HFFc6 (cell line): ENCODE measurements at places on chromosomes 1 and 21. TPM values are rescaled to one million over a fixed set of nuclear protein-coding genes. Genes with fewer than 3 reads are reported as not detected.

LGR6 gene
- not detected in 3 replicates for total RNA-seq

DVL1 gene
- 74.6 to 97.7 TPM (median 74.8 TPM) in 3 replicates for total RNA-seq

DDR2 gene
- 154 and 183 TPM in 2 replicates for total RNA-seq

TNFRSF25 gene
- 2.0 to 3.6 TPM (median 3.2 TPM) in 3 replicates for total RNA-seq

MARCKSL1 gene
- 6.5 to 12.9 TPM (median 9.5 TPM) in 3 replicates for total RNA-seq

BNIPL gene
- 0.09 to 0.48 TPM (median 0.22 TPM) in 3 replicates for total RNA-seq

LRP8 gene
- total RNA-seq = 9.3 and 12.0 TPM in 2 replicates

DNA sequence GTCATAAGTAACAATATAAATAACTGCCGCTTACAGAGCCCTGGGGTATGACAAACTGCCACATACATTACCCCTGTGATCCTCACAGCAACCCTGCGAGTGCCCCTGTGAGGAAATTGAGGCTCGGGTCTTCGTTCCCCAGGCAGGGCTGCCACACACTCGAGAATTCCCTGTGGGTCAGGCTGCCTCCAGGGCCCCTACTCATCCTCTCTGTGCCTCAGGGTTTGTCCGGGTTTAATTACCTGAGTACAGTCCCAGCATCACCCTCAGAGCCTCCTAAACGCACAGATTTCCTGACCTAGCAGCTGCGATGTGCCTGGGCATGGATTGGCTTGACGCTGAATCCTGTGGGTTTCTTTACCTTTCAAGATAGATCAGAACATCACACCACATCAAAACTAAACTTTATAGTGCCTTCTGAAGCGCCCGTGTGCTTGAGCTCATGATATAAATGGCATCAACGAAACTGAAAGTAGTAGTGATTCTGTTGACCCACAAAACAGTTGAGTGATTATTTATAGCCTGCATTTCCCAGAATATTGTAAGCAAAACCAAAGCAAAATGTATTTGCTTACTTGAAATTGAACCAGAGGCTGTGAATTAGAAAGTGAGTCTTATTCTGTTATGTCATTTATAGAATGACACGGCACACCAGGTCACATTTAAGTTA, 14.0 kb downstream of the SLC37A1 start:
- no peaks in the 10 kb centered on the region for H3K36me3 ChIP-seq
- DNase-seq = no peak
- H3K4me1 ChIP-seq = no peaks in the 10 kb centered on the region

- no peak overlapping the region for H3K4me3 ChIP-seq
- H3K27ac ChIP-seq = no peak overlapping the region
- DNase-seq = no peak
- peaks cover 13% of the 10 kb centered on the region for H3K36me3 ChIP-seq
- H3K27me3 ChIP-seq = no peaks in the 10 kb centered on the region; the same call in 1 of the 2 replicates
Measured at GRCh38 chr1:45568421-45568820, 15.4 kb upstream of the NASP start.

- H3K4me3 ChIP-seq = no peak overlapping the region
- DNase-seq = no peak
- peaks cover 5% of the 10 kb centered on the region for H3K27me3 ChIP-seq
- peaks cover 6% of the 10 kb centered on the region; the same call in 1 of the 2 replicates for H3K36me3 ChIP-seq
- no peaks in the 10 kb centered on the region for H3K4me1 ChIP-seq
- H3K27ac ChIP-seq = no peak overlapping the region
Measured at GRCh38 chr1:3133686-3134085, 64.7 kb downstream of the PRDM16 start.

GRCh38 chr1:185317886-185318310, 855 bp upstream of the IVNS1ABP start:
- peaks cover 12% of the 10 kb centered on the region; the same call in 1 of the 2 replicates for H3K36me3 ChIP-seq
- H3K4me1 ChIP-seq = peaks cover 52% of the 10 kb centered on the region
- peak; percentile 5 for DNase-seq
- peak overlapping the region; percentile 97 for H3K4me3 ChIP-seq
- peak overlapping the region; percentile 93 for H3K27ac ChIP-seq

DNA sequence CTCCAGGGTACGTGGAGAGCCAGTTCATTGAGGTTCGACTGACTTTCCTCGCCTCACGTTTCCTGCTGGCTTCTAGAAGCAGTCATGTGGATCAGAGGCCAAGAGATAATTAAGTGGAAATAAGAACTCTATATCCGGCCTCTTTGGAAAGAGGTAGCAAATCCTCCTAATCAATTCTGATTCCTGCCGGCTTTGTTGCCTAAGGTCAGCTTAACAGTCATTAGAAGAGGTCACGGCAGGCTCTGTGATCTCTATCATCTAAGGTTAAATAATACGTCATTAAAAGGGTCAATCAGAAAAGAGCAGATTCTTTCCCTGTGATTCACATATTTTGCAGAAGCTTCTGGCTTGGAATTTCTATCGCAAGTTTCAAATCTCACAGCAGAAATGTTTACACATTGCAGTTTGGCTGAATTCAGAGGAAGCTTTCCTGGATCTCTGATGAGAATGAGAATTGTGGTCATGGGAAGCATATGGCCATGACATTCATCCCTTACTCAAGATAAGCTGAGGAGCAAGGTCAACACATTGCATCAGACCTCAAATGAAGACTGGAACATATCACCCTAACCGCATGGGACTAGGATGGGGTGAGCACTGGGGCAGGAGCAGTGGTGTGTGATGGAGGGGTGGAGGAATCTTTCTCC, 189.4 kb downstream of the PBX1 start:
- H3K27ac ChIP-seq = peak overlapping the region; percentile 94
- H3K4me1 ChIP-seq = peaks cover 70% of the 10 kb centered on the region
- peak; percentile 87 for DNase-seq
- peak overlapping the region; percentile 70 for H3K4me3 ChIP-seq

DNA sequence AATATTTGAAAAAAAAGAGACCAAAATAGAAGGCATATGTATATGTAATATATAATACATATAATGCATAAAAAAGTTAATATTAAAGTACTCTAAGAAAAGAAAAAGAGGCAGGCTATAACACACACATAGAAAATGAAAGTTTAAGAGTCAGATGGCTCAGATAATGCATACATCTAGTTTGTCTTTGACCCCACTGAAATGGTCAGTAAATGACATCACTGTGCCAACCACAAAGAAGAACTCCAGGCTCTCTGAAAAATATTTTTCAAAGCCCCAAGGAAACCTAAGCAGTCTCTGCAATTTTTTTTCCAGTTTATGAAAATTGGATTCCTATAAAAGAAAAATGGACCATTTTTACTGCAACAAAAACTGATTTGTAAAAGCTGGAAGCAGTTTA, 55.4 kb upstream of the SCYL3 start:
- H3K27ac ChIP-seq = no peak overlapping the region
- H3K36me3 ChIP-seq = no peaks in the 10 kb centered on the region; the same call in 1 of the 2 replicates
- no peaks in the 10 kb centered on the region for H3K27me3 ChIP-seq
- H3K4me3 ChIP-seq = no peak overlapping the region
- peaks cover 6% of the 10 kb centered on the region for H3K4me1 ChIP-seq
- DNase-seq = peak; percentile 8

- peaks cover 5% of the 10 kb centered on the region for H3K36me3 ChIP-seq
- H3K4me1 ChIP-seq = peaks cover 4% of the 10 kb centered on the region
- H3K27me3 ChIP-seq = no peaks in the 10 kb centered on the region; the same call in 1 of the 2 replicates
Measured at GRCh38 chr1:160243767-160244166, 18.6 kb downstream of the DCAF8 start.

GRCh38 chr1:153919876-153920852, 2.6 kb downstream of the GATAD2B start:
- H3K4me1 ChIP-seq = peaks cover 37% of the 10 kb centered on the region
- H3K27me3 ChIP-seq = no peaks in the 10 kb centered on the region; the same call in 1 of the 2 replicates
- no peaks in the 10 kb centered on the region for H3K36me3 ChIP-seq
- peak; percentile 36 for DNase-seq

GRCh38 chr1:201999625-202000238, 10.7 kb upstream of the ELF3 start:
- no peaks in the 10 kb centered on the region; the same call in 1 of the 2 replicates for H3K27me3 ChIP-seq
- H3K4me1 ChIP-seq = no peaks in the 10 kb centered on the region
- no peak overlapping the region; the same call in 1 of the 2 replicates for H3K27ac ChIP-seq
- H3K4me3 ChIP-seq = no peak overlapping the region

- H3K27ac ChIP-seq = peak within 1 kb of the TSS; percentile 73
- no peaks in the 10 kb centered on the region for H3K27me3 ChIP-seq
- peak within 1 kb of the TSS; percentile 86 for H3K4me3 ChIP-seq
- H3K4me1 ChIP-seq = no peaks in the 10 kb centered on the region
Measured at GRCh38 chr1:966135-966703, at the start of gene PLEKHN1. Gene PLEKHN1 (plus strand): TSS chr1:966482. CDS start chr1:966532, 50 bp downstream.

GRCh38 chr1:236484310-236484971, 39.3 kb upstream of the LGALS8 start:
- no peak for DNase-seq
- H3K27me3 ChIP-seq = no peaks in the 10 kb centered on the region; the same call in 1 of the 2 replicates
- no peaks in the 10 kb centered on the region for H3K4me1 ChIP-seq
- H3K4me3 ChIP-seq = no peak overlapping the region

DNA sequence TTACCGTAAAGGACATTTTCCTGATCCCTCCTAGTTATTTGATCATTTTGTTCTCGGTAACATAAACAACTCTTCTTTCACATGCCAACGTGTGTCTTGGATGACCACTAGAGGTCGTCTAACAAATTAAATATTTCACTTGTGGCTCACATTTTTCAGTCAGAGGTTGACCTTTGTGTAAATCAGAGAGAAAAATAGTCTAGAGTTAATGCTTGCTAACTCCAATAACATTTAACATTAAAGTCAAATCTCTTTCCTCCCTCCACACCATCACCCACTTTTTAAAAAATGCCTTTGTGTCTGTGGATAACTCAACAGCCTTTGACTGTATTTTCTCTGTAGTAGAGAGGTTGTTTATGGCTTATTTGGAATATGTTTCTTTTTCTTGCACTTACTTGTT, 220.5 kb upstream of the B3GALT2 start:
- H3K27me3 ChIP-seq = no peaks in the 10 kb centered on the region; the same call in 1 of the 2 replicates
- H3K4me1 ChIP-seq = peaks cover 34% of the 10 kb centered on the region
- DNase-seq = peak; percentile 71
- H3K36me3 ChIP-seq = no peaks in the 10 kb centered on the region
- no peak overlapping the region for H3K27ac ChIP-seq

GRCh38 chr21:36415375-36415774, 30.2 kb downstream of the CHAF1B start:
- H3K27ac ChIP-seq = no peak overlapping the region
- peaks cover 8% of the 10 kb centered on the region; the same call in 1 of the 2 replicates for H3K4me1 ChIP-seq
- H3K4me3 ChIP-seq = no peak overlapping the region
- peaks cover 1% of the 10 kb centered on the region; the same call in 1 of the 2 replicates for H3K27me3 ChIP-seq
- no peak for DNase-seq
- peaks cover 16% of the 10 kb centered on the region for H3K36me3 ChIP-seq

- peaks cover 21% of the 10 kb centered on the region for H3K4me1 ChIP-seq
- H3K4me3 ChIP-seq = no peak overlapping the region
- DNase-seq = peak; percentile 79
- H3K27ac ChIP-seq = peak overlapping the region; percentile 84
Measured at GRCh38 chr21:43654806-43655489, 4.3 kb downstream of the HSF2BP start.

DNA sequence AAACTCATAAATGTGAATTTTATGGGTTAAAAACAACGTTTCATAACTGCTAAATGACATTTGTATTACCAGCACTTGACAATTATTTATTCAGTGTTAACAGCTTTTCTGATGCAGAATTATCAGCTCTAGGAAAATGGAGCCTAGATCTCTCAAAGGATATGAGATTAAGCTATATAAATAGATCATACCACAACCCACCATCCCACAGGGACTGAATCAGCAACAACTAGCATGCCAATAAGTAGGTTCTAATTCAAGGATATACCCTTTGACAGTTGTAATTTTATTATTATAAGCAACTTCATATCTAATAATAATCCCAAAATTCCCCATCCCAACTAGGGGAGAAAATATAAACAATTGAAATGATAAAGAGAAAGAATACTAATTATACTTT, 275.4 kb upstream of the RGS18 start:
- H3K36me3 ChIP-seq = no peaks in the 10 kb centered on the region
- no peaks in the 10 kb centered on the region for H3K27me3 ChIP-seq
- no peak overlapping the region for H3K27ac ChIP-seq
- no peak overlapping the region for H3K4me3 ChIP-seq
- DNase-seq = no peak

DNA sequence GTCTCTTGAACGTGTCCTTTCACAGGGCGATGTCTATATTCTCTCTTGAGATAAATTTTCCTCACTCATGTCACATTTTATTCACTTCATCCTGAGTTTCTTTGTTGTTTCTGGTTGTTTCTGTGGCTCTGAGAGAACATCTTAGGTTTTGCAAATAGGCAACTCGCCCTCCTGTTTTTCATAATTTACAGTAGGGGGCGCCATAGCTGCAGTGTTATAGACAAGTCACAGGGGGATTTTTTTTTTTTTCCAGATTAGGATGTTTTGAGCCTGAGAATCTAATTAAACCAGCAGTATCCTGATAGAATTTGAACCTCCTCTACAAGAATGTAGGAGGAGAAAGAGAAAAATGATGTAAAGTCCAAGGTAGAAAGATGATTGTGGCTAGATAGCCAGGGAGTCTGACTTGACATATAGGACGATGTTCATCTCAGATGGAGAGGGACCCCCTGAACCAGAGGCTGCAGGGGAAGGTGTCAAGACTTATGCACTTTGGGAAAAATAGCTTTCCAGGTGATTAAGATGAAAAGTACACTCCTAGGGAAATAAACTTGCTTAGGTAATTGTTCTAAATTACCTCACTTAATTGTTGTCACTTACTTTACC, 76.3 kb downstream of the ZP4 start:
- H3K4me3 ChIP-seq = no peak overlapping the region
- no peaks in the 10 kb centered on the region for H3K36me3 ChIP-seq
- no peak overlapping the region for H3K27ac ChIP-seq
- no peaks in the 10 kb centered on the region for H3K27me3 ChIP-seq
- no peak for DNase-seq

GRCh38 chr21:41124641-41125201, 43.2 kb upstream of the BACE2 start:
- H3K4me3 ChIP-seq = no peak overlapping the region
- DNase-seq = no peak
- peaks cover 5% of the 10 kb centered on the region for H3K4me1 ChIP-seq
- no peak overlapping the region for H3K27ac ChIP-seq

GRCh38 chr1:184036517-184036949, 995 bp downstream of the COLGALT2 start:
- H3K27me3 ChIP-seq = peaks cover 6% of the 10 kb centered on the region; the same call in 1 of the 2 replicates
- peaks cover 52% of the 10 kb centered on the region for H3K4me1 ChIP-seq
- peak overlapping the region; percentile 86 for H3K4me3 ChIP-seq

DNA sequence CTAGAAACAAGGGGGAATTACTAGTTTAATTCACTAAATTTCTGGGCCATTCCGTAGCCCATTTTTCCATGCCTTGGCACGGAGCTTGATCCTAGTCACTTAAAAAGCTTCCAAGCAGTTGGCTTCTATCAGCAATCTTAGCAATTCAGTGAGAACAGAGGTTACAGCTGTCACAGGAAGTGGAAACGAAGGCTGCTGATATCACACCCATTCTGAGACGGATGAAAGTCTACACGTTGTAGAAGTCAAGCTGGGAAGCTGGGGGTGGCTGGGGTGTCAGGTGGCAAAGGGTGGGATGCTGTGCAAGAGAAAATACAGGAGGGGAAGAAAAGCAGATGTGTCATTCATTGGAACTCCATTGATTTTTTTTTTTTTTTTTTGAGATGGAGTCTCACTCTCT, 11.8 kb upstream of the STMN1 start:
- H3K27ac ChIP-seq = no peak overlapping the region; the same call in 1 of the 2 replicates
- H3K27me3 ChIP-seq = peaks cover 8% of the 10 kb centered on the region; the same call in 1 of the 2 replicates
- no peak for DNase-seq
- H3K36me3 ChIP-seq = no peaks in the 10 kb centered on the region

DNA sequence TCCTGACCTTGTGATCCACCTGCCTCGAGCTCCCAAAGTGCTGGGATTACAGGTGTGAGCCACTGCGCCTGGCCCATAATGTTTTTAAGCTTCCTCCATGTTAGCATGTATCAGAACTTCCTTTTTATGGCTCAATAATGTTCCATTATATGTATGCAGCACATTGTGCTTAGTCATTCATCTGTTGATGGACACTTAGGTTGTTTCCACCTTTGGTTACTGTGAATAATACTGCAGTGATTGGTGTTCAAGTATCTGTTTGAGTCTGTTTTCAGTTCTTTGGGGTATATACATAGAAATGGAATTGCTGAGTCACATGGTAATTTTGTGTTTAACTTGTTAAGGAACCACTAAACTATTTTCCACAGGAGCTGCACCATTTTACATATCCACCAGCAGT, 17.7 kb downstream of the CMPK1 start:
- peak; percentile 72 for DNase-seq
- H3K4me1 ChIP-seq = peaks cover 30% of the 10 kb centered on the region
- peak overlapping the region; percentile 93 for H3K27ac ChIP-seq
